Astrocyte of the spinal cord (primary cell): ENCODE measurements at places on chromosomes 7 and 10.

DNA sequence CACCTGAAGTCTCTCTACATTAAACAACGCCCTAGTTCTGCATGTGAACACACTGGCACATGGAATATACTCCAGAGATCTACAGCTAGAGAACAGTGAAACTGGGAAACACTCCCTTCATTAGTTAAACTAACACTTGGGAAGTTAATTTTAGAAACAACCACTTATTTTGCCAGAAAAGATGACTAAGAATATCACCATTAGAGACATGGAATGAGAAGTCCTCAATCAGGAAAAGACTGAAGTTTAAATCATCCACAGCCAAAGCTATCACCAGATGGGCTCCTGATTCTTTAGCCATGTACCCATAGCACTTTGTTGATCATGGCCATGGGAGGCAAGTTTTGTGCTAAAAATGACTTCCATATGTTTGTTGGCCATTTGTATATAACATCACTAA, 719.5 kb downstream of the KCNMA1 start:
- no peak for DNase-seq

DNA sequence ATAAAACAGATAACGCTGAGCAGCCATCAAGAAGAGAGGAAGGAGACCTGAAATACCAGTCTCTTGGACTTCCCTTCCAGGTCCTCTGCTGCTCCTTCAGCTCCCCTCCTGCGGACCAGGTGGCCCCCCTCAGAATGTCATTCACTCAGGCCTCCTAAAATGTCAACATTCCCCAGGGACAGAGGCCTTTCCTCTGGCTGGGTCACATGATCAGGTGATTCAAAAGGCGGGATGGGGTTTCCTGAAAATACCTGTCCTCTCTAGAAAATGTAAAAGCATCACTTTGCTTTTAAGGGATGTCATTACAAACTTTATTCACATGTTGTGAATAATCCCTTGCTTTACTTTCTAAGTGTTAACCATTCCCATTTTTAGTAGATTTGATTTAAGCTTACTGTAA, 311.1 kb downstream of the INHBA start:
- DNase-seq, result no peak

DNA sequence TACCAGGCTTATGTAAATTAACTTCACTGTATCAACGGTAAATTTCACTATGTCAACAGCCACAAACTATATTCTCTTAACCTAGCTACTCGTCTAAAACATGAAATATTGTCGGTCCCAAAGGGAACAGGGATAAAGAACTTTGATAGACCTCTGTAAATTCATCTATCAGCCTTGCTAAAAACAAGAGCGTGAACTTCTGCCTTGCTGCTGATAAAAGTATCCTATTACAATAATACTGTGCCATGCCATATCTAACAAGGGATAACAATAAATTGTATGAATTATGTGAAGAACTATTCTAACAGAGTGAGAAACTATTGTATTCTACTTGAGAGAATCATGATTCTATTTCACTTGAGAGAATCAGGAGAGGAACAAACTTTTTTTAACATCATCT, 117.2 kb downstream of the CNOT4 start:
- DNase-seq, result no peak

DNA sequence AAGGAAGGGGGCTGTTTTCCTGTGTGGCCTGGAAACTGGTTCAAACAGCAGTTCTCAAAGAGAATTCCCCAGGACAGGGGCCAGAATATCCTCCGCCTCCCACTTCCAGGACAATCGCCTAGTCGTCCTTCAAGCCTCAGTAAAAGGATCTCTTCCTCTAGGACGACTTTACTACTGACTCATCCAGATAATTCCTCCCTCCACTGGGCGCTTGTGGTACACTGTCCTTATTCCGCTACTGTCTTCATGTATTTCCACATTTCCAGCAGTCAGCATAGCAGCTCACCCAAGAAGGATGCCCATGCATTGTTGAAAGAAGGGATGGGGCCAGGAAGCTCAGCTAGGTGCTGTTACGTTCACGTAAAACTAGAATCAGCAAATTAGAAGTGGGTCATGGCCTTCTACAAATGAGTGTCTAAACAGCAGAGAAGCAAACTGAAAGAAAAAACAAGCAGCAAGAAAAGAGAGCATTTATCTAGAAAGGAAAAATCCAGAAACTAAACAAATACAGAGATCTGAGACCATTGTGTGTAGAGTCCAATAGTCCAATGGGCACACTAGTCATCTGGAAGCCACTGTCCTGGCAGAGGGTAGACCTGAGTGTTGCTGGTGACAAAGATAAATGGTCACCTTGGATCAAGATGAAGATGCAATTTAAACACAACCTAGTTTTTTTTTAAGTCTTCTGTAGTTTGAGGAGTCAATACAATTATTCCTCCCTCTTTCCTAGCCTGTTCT, 26.3 kb downstream of the CLRN3 start:
- DNase-seq, result no peak

DNA sequence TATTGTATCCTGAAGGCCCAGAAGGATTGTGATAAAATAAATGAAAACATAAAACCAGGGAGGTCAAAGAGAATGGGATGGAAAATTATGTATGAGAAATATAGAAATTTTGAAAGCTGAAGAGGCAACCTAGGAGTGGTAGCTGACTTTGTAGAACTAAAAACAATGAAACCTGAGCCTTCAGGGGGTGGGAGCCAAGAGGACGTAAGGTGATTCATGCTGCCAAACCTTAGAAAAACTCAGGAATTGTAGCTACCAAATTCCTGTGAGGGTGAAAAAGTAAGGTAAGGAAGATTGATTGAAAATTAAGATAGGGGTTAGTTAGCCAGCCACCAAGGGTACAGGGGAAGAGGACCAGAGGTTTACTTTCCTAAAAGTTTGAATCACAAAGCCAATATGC, 213.2 kb downstream of the KCND2 start:
- DNase-seq, result peak; percentile 12

DNA sequence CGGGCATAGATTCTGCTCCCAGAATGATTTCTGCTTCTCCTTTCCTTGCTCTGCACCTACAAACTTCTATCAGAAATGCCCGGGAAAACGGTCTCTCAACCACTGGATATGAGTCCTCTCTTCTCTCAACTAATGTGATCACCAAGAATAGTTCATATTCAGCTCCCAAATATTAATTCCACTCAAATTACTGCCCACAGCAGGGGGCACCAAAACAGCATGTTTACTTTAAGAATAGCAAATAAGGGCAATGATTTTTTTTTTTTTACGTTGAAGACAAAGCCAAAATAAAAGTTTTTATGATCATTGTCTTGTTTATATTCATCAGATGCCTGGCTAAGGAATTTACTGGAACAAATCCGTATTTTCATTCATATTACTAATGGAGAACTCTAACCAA, 94.9 kb upstream of the PRSS1 start:
- DNase-seq, result no peak

DNA sequence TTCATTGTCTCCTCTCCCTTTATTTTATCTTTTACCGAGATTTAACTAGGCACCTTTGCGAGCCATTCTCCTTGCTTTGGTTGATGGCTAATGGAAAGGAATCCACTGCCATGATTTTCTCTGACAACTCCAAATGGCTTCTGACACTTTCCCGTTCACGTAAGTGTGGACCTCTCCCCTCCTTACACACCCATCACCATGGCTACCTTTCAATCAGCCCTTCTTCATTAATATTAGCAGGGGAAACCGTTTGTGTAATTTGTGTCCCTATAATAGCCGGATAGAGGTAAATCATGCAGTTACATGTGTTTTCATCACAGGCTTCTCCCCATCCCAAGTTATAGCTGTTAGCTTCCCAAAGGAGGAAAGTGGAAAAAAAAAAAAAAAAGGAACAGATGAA, 767.3 kb downstream of the MAGI2 start:
- no peak for DNase-seq

- DNase-seq, result peak; percentile 46
These were observed 8.9 kb downstream of the GLI3 start for GRCh38 chr7:42227936-42228591.

DNA sequence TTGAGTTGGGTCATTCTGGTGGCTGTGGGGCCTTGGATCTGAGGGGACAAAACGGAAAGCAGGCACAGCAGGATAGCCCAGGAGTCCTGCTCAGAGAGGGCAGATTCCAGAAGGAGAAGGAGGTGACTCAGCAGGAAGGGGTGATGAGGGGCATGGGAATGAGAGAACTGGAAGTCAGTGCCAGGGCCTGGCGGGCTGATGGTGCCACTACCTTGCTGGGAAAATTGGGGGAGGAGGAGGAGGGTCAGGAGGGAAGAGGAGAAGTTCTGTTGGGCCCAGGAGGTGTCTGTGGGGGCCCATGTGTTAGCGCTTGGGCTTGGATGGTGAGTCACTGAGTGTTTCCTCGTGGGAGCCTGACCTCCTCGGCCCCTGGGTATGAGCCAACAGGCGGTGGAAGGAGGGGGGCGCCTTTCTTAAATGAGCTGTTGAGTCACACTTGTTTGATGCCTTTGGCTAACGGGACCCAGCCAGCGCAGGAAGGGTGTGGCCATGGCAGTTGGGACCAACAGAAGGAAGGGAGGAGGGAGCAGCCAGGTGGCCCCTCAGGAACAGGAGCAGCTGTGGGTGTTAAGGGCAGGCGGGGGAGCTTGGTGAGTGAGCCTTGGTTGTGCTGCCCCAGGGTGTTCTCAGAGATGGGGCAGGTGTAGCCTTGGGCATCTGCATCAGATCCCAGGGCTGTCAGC, 130.0 kb upstream of the BTBD16 start:
- DNase-seq, result peak; percentile 95

GRCh38 chr10:97596101-97597082, 6.9 kb downstream of the C10orf62 start:
- peak; percentile 88 for DNase-seq

DNA sequence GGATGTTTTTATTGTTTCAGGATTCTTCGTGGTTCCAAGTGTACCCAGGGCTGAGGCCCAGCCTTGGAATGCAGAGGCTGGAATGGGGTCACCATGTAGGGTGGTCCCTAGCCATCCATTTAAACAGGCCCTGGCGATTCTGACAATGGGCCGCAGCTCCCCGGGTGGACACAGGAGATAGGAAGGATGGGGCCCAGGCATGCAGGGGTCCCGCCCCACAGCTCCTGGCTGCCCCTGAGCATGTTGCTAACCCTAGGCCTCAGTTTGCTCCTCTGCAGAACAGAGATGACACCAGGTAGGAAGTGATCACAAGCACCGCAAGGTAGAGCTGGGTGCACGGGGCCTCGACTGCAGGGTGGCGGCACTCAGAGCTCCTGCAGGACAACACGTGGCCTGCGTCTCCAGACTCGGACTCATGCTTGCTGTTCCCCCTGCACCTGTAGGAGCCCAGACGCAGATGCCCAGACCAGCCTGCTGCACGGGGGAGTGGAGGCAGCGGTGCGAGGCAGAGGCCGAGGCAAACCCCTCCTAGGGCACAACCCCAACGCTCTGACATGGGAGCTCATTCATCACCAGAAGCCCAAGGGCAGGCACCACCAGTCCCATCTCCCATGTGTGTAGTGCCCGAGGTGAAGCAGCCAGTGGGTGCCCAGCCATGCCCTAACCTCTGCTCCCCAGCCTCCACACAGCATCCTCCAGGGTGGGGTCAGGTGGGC, 25.5 kb downstream of the VIPR2 start:
- no peak for DNase-seq

DNA sequence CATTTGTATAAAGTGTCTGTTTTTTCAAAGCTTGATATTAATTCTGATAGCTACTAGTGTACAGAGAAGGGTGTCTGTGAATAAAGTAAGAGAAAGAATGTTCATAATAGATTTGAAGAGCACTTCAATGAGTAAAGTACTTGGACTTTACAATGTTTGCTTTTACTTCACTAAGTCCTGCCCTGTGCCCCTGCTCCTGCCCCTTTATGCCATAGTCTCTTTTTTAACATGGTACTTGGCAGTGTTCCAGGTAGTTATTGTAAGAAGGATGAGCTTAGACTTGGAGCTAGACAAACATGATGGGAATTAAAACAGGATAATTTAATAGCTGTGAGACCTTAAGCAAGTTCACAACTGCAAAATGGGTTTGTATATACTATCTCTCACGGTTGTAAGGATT, 41.0 kb downstream of the ZEB1 start:
- DNase-seq, result no peak

GRCh38 chr7:105885387-105886111, 9.2 kb upstream of the ATXN7L1 start:
- peak; percentile 24 for DNase-seq

DNA sequence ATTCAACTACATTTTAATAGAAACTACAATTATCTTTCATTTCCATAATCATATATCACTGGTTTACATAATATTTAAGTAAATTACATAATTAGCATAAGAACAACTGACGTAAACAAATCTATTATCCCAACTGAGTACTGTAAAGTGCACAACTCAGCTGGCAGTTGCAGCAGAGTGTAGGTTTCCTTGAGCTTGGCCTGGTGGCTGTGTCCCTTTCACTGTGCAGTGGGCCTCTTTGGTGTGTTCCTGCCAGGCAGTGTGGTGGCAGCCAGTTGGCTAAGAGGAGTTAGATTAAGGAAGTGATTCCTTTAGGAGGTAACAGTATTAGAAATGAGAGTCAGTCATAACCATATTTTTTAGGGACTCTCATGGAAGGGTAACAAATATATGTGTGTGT, 7.0 kb downstream of the NRG3 start:
- no peak for DNase-seq

DNA sequence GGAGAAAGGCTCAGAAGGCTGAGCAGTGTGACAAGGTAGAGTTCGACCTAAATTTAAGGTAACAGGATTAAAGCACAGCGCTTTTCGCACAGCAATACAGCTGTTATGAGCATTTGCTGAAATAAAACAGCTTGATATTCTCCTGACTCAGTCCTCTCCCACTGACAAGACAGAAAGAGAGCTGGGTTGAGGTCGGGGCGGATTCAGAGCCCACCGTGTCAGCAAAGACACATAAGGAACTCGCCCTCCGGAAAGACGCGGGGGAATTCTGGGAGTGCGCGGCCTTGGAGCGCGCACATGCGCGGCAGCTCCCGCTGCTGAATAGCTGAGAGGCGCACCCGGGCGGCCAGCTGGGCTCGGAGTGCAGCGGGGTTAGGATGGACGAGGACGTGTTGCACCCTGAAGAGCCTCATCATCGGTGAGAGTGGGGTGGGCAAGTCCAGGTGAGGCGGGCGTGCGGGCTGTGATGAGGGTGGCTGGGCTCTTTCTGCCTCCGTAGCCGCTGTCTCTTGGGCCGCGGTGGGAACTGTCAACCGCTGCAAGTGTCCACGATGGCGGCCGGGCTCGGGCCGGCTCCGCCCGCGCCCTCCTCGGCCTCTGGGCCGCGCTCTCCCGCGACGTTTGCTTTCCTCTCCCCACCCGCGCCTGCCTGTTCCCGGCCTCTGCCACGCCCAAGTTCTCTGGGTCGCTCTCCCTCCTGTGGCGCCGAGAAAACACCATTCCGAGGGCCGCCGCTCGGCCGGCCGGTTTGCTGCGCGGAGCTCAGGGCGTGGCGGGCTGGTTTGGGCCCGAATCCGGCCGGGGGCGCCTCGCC, 120.6 kb downstream of the LYZL1 start:
- DNase-seq, result peak; percentile 68

GRCh38 chr10:128098631-128099030, 27.6 kb downstream of the MKI67 start:
- DNase-seq, result no peak

GRCh38 chr7:45184326-45185027, 26.9 kb downstream of the RAMP3 start:
- no peak for DNase-seq

- DNase-seq, result no peak
These were observed 86.7 kb downstream of the INPP5A start for GRCh38 chr10:132624061-132624846.
